A549 treated with CpdA at 1 μM for 4 hours (cell line): ENCODE measurements at places on chromosomes 3 and 15. TPM values are rescaled to one million over a fixed set of nuclear protein-coding genes. Genes with fewer than 3 reads are reported as not detected.

The COLQ gene
- total RNA-seq, result 0.28 to 0.53 TPM (median 0.36 TPM) in 5 replicates

The HCN4 gene
- total RNA-seq, result 0.15 to 0.38 TPM (median 0.30 TPM) in 5 replicates

The ITGA11 gene
- 2.7 to 8.7 TPM (median 5.3 TPM) in 5 replicates for total RNA-seq

The SLC22A13 gene
- total RNA-seq, result 0.06 to 0.12 TPM (median 0.10 TPM) in 3 of 5 replicates, not detected in the others

The CHMP2B gene
- 79.4 to 93.1 TPM (median 82.2 TPM) in 5 replicates for total RNA-seq

The HRG gene
- total RNA-seq, result 0.02 TPM in 1 of 5 replicates, not detected in the others

The CYP8B1 gene
- total RNA-seq, result not detected in 5 replicates

The IGDCC3 gene
- 0.07 to 0.09 TPM (median 0.08 TPM) in 5 replicates for total RNA-seq

The CTXN2 gene
- total RNA-seq, result 0.03 to 0.05 TPM (median 0.04 TPM) in 3 of 5 replicates, not detected in the others

The RETNLB gene
- not detected in 5 replicates for total RNA-seq

The IFT57 gene
- total RNA-seq, result 40.2 to 62.4 TPM (median 42.6 TPM) in 5 replicates

The MUSTN1 gene
- 0.52 TPM in 1 of 5 replicates, not detected in the others for total RNA-seq

The PRTG gene
- 8.2 to 11.0 TPM (median 10.2 TPM) in 5 replicates for total RNA-seq

The STRA6 gene
- 51.0 to 75.4 TPM (median 63.6 TPM) in 5 replicates for total RNA-seq

The CHDH gene
- 2.3 to 3.5 TPM (median 2.7 TPM) in 5 replicates for total RNA-seq

The CELSR3 gene
- total RNA-seq, result 3.0 to 5.4 TPM (median 4.7 TPM) in 5 replicates

The ANKRD63 gene
- 0.19 to 0.42 TPM (median 0.32 TPM) in 4 of 5 replicates, not detected in the other for total RNA-seq

The ABHD10 gene
- total RNA-seq, result 19.8 to 27.1 TPM (median 22.4 TPM) in 5 replicates

The SMCO1 gene
- not detected in 5 replicates for total RNA-seq

The WWTR1 gene
- total RNA-seq, result 105 to 126 TPM (median 121 TPM) in 5 replicates

The CLEC3B gene
- total RNA-seq, result 0.49 TPM in 1 of 5 replicates, not detected in the others

The PRR20G gene
- total RNA-seq, result 0.05 to 0.21 TPM (median 0.13 TPM) in 4 of 5 replicates, not detected in the other

The LTK gene
- 0.06 to 0.16 TPM (median 0.10 TPM) in 4 of 5 replicates, not detected in the other for total RNA-seq

The DNASE1L3 gene
- 0.09 to 0.30 TPM (median 0.16 TPM) in 3 of 5 replicates, not detected in the others for total RNA-seq
